ENCODE measurements at places on chromosomes 7 and 10.

DNA sequence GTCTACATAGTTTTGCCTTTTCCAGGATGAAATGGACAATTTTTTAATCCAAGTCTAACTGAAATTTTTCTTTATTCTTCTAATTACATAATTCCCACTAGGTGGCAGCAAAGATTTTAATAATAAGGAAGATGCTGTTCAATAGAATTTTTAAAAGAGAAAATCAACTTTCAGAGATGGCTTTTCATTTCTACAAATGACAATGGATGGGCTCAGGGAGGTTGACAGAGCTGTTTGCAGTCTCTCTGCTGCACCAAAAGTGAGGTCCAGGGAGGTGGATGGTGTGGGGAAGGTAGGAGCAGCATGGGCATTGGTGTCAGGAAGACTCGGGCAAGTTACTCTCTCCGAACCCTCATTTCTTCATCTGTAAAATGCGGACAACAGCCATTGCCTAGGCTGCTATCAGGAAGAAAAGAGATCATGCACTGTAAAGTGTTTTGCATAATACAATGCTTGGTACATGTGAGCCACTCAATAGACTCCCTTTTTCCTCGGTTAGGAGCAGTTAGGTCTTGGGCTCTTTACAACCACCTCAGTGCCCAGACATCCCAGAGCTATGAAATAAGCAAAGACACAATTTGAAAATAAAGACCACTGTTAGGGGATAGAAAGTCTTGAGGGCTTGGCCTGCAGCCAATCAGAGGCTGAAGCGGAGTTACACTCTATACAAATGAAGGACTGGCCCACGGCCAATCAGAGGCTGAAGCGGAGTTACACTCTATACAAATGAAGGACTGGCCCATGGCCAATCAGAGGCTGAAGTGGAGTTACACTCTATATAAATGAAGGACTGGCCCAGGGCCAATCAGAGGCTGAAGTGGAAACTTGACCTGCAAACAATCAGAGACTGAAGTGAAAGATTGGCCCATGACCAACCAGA, 107.1 kb downstream of the ABLIM1 start:
- peak; percentile 66 for DNase-seq

DNA sequence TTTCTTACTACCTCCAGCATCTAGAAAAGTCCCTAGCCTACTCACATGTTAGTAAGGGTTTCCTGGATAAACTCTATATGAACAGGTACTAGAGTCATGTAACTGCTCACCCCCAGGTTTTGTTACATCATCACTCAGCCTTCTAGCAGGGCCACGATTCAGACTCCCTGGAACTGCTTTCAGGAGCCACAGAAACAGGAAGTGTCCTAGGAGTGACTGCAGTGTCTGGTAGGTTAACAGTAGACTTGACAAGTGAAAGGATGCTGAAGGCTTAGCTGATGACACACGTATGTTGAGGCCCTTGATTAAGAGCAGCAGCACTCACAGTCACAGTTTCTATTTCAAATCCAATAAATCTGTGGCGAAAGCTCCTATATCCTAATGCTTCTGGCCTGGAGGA, 101.2 kb downstream of the DNMBP start:
- no peak for DNase-seq

DNA sequence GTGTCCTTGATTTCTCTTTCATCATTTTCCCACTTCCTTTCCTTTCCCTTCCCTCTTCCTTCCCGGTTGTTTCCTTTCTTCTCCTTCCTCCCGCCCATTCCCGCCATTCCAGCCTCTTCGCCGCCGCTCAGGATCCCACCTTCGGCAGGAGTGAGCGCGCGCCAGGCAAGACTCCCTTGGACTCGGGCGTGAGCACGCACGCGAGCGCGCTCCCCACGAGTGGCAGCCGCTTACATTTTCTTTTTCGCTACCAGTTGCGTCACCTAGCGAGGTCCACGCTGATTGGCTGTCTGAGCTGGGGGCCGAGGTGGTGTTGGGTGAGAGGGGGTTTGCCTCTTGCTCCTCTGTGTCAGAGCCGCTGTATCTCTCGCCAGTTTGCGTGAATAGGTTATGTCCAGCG, 11.8 kb downstream of the ZAN start:
- peak; percentile 70 for DNase-seq

GRCh38 chr7:26865094-26865388, 651 bp upstream of the SKAP2 start:
- DNase-seq: no peak

GRCh38 chr10:103069453-103070331, 123.4 kb downstream of the NT5C2 start:
- peak; percentile 80 for DNase-seq

DNA sequence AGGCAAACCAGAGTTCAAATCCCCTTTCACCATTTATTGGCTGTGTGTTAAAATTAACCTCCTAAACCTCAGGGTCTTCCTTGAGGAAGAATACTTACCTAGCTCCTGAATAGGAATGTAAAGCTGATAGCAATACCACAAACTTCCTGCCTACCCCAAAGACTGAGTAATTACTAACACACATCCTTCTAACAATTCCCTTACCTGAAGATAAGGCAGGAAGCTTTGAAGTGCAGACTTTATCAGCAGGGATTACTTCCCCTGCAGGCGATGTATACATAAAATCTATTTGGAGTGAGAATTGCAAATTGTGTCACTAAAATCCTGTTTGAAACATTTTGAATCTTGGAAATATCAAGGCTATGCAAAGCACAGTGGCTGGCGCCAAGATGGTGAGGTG, 21.2 kb downstream of the EVX1 start:
- no peak for DNase-seq

GRCh38 chr10:29100505-29100904, 188.4 kb upstream of the LYZL1 start:
- no peak for DNase-seq

DNA sequence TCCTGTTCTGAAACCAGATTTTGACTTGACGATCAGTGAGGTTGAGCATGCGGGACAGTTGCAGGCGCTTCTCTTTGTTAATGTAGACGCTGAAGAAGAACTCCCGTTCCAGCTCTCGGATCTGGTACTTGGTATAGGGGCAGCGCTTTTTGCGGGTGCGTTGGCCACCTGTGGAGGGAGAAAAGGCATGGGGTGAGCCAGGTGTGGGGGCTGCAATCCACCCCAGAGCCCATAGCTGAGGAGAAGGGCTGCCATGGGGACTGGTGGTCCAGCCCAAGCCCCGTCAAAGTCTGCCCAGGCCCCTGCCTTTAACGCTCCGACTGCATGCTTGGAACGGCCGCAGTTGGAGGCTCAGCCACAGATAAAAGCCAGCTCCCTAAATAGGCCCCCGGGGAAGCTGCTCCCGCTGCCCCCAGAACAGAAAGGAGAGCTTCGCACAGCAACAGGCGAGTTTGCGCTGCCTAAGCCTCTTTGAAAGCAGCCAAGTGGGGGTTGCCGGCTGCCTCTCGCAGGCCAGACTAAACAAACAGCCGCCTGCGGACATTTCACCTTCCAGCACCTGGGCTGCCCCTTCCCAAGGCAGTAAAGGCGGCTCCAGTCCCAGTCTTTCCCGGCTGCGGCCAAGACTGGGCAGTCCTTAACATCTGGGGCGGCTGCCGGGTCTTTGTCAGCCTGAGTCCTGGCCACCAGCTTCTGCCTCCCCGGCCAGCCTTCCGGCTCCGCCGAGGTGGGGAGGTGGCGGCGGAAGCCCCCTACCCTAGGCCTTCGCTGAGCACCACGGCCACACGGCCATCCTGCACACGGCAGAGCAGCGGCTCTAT, 2.0 kb downstream of the HOXA11 start:
- no peak for DNase-seq

GRCh38 chr10:51617576-51618235, 81.7 kb downstream of the CSTF2T start:
- peak; percentile 33 for DNase-seq

DNA sequence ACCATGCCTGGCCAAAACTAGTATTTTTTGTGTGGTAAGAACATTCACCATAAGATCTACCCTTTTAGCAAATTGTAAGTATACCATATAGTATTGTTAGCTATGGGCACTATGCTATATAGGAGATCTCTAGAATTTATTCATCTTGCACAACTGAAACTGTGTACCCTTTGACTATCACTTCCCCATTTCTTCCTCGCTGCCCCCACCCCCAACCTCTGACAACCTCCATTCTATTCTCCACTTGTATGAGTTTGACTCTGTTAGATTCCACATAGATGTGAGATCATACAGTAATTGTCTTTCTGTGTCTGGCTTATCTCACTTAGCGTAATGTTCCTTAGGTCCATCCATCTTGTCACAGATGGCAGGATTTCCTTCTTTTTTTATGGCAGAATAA, 3.6 kb downstream of the CASP7 start:
- no peak for DNase-seq

DNA sequence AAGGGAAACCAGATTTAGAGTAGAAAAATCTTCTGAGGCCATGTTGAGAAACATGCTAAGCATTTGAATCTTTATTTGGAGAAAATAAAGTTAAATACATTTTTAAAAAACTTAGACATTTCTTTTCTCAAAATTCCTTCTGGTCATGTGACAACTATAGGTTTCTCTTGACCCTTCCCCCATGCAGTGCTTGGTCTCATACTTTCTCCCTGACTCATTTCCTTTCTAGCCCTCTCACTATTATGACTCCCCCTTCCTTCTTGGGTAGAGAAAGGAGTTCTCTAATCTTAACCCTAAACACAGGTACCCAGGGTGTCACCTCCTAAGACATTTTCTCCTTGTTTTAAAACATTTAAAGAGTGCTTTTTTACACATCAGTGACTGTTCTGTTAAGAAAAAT, 179.5 kb upstream of the TMEM106B start:
- no peak for DNase-seq

GRCh38 chr10:24561453-24561852, 162.2 kb downstream of the ARHGAP21 start:
- DNase-seq: no peak

DNA sequence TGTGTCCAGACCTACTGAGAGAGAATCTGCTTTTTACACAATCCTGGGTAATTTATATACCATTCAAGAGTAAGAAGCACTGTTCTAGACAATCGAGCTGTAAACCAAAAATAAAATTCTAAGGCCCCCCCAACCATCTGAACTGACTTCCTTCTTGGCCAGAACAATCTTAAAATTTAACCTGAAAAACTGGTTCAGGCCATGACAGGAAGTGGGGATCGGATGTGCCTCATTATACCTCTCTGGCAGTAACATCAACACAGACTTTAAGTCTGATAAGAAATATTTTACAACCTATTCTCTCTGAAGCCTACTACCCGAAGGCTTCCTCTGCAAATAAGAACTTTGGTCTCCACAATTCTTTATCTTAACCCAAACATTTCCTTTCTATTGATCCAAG, 75.2 kb upstream of the KIF5B start:
- DNase-seq: no peak

- DNase-seq: no peak
Measured at GRCh38 chr7:148159331-148159730, 431.2 kb upstream of the C7orf33 start.

- DNase-seq: no peak
Measured at GRCh38 chr10:133590226-133590969, 25.0 kb upstream of the SYCE1 start.

DNA sequence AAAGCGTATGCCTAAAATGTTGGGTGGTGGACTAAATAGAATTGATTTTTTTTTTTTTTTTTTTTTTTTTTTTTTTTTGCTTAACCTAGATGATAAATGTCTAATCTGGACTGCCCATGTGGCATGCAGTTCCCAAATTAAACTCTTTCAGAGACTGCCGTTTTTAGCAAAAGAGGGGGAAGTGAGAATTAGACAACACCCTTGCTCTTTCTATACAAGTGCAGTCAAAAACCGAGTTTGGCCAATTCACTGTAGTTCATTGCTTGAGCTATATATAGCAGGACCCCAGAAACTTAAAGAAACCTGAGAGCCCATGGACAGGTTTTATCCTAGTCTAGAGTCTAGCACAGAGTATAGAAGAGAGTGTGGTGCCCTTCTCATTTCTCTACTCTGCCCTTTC, 141.9 kb downstream of the GRM3 start:
- no peak for DNase-seq

DNA sequence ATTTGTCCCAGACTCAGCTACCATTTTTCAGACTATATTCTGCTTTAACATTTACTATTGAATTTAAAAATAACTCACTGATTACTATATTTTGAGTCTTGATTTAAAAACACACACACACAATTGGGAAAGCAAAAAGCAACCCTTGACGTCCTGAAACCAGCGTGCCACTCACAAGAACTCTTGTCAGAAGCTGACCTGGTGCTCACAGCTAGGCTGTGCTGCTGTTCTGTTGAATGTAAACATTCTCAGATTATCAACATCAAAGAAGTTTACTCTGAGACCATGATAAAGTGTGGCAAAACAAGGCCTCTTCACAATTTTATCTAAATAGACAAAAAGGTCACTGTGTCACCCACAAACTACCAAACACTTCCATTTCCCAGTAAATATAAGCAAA, 62.6 kb upstream of the CACNA2D1 start:
- no peak for DNase-seq

GRCh38 chr7:34488766-34489165, 169.3 kb upstream of the NPSR1 start:
- no peak for DNase-seq

- no peak for DNase-seq
Measured at GRCh38 chr10:106866244-106866845, 298.2 kb downstream of the SORCS1 start.

GRCh38 chr7:116236020-116236630, 25.8 kb downstream of the TES start:
- peak; percentile 76 for DNase-seq

GRCh38 chr10:80522756-80523363, 14.8 kb upstream of the SH2D4B start:
- no peak for DNase-seq

- no peak for DNase-seq
Measured at GRCh38 chr10:33240258-33240657, 94.2 kb downstream of the NRP1 start.

DNA sequence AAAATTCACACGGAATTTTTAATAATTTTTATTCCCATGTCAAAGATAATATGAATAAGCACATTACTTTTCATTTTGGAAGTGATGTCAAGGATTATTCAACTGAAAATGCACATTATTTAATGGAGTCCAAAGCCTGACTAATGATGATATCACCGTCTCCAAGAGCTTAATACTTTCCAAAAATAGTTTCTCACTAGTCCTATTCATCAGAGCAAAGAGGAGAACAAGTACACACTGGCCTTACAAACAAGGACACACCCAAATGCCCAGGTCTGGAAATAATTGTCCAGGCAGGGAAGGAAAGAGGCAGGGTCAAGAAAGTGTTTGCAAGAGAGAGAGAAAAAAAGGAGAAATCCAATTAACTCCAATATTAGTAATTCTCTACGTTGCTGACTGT, 216.8 kb upstream of the CCDC6 start:
- no peak for DNase-seq

GRCh38 chr10:118958984-118959925, 70.3 kb upstream of the NANOS1 start:
- peak; percentile 69 for DNase-seq

DNA sequence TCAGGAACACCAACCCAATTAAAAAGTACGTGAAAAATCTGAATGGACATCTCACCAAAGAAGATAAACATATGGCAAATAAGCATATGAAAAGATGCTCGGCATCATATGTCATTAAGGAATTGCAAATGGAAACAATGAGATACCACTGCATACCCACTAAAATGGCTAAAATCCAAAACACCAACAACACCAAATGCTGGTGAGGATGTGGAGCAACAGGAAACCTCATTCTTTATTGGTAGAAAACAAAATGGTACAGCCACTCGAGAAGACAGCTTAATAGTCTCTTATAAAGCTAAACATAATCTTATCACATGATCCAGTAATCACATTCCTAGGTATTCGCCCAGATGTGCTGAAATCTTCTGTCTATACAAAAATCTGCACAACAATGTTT, 13.1 kb downstream of the RSU1 start:
- no peak for DNase-seq

GRCh38 chr10:114779803-114780576, 41.6 kb upstream of the FHIP2A start:
- DNase-seq: peak; percentile 30

Data from eye (tissue), 1 donor.